ENCODE measurements at places on chromosomes 4 and X.

GRCh38 chr4:20251031-20251795 is 492 bp upstream of the SLIT2 start:
- DNase-seq: no peak

DNA sequence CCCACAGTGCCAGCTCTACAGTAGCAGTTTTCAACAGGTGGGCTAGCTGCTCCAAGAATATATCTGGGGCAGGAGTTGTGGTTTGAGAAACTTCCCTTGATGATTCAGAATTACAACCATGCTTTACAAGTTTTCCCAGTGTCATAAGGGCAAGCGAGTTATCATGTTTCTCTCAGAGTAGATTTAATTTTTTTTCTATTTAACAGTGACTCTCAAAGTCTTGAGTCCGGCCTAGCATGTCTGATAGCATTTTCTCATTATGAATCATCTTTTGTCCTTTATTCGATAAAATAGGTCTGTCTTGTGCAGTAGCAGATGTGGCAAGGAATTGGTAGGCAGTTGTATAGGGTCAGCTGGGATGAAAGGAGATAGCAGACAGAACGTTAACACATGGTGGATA is 62.2 kb upstream of the SPANXD start:
- no peak for DNase-seq

DNA sequence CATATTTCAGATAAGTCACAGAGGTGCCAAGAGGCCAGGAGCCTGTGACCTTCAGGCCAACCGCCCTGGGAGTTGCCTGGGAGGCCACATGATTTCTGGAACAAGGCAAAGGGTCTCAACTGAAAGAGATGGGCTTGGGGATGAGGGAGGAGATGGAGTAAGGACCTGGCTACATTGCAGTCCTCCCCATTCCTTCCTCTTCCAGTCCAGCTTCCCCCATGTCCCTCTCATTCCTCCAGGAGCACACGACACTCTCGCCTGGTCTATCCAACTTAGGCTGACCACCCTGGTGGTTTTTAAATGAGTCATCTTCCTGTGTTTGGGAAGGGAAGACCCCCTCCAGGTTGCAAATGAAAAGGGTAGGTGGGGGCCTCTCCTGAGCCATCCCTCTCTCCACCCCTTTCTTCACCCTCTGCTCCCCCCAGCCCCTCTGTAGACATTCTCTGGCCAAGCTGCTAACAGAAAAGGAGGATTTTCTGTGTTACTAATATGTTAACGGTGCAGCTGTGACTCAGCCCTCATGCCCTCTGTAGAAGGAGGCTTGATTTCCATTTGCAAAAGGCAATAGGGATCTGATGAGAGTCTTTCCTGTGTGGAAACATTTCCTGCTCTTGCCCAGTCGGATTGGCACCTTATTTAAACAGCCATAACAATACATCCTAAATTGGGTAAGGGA is 79.2 kb downstream of the RTL5 start:
- no peak for DNase-seq

- DNase-seq: no peak
Measured at GRCh38 chrX:13750204-13750603, 15.7 kb downstream of the OFD1 start.

DNA sequence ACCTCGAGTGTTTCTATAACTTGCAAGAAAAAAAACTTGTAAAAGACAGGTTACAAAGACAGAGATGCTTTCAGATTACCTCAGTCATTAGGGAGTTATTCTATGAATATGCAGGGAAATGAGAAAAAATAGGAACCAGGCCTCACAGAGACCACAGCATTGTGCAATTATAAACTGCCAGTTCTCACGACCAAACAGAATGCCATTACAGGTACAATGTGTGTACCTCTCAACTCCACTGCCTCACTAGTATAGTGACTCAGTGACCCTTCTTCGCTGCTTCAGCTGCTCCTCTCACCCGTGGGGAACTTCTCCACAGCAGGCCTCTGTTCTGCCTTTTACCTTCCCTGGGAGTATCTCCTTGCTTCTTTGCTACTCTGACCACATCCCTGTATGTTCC is 2.3 kb upstream of the HTATSF1 start:
- no peak for DNase-seq

DNA sequence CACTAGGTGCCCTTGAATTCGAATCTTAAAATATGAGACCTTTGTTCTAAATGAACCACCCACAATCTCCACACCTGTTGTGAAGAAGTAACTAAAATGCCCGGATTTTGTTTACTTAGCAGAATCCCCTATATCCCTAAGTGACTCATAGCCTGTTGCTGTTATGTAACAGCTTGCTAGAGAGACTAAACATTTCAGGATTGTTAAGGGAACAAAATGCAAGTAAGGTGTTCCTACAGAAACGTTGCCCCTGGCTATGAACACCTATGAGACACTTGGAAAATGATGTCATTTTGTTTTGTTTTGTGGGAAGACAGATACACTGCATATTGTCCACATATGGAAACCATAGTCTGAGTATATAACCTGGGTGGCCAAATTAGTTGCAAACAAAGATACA is 24.2 kb upstream of the MXRA5 start:
- no peak for DNase-seq

- no peak for DNase-seq
Measured at GRCh38 chrX:119672426-119672825, 20.5 kb downstream of the SEPTIN6 start.

DNA sequence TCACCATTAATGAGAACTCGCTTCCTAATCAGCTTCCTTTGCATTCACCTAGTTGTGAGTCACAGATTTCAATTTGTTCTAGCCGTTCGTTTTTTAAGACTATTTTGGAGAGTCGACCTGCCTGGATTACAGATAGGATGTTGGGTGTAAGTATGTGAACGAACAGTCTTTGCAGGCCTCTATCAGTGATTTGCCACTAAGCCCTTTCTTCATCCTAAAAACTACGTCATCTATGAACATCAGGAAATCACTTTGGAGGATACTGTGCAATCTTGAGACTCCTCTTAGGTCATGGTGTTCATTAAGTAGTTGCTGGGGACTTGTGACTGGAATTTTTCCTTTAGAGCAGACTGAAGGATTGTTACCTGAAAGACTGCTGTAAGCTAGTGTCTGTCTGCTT is 1.1 kb downstream of the POLA1 start:
- no peak for DNase-seq

GRCh38 chrX:5829060-5829459 is 399.6 kb downstream of the NLGN4X start:
- no peak for DNase-seq

DNA sequence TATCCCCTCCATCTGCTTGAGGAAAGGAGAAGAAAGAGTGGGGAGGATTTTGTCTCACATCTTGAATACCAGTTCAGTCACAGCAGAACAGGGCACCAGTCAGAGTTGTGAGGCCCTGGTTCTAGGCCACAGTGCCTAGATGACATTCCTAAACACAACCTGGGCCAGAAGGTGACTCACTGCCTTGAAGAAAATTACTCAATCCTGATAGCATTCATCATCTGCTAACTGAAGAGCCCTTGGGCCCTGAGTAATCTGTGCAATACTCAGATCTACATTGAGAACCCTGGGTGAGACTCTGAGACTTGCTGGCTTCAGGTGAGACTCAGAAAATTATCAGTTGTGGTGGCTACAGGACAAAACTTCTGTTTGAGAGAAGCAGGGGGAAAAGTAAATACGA is 20.5 kb upstream of the PRR32 start:
- no peak for DNase-seq

DNA sequence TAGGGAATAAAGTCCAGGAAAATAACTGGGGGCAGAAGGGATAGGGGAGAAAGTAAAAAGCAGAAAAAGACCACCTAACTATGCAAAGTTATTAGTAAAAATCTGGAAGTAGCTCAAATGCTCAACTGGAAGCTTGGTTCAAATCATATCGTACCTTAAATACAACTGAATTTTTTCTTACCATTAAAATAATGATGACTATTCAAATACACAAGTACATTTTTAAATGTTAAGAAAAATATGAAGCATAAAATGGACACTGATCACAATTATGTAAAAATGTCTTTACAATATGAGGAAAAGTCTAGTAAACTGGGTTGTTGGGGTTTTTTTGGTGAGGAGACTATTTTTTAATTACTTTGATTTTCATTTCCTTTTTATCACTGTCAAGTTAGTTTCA is 3.1 kb downstream of the BRWD3 start:
- DNase-seq: no peak

DNA sequence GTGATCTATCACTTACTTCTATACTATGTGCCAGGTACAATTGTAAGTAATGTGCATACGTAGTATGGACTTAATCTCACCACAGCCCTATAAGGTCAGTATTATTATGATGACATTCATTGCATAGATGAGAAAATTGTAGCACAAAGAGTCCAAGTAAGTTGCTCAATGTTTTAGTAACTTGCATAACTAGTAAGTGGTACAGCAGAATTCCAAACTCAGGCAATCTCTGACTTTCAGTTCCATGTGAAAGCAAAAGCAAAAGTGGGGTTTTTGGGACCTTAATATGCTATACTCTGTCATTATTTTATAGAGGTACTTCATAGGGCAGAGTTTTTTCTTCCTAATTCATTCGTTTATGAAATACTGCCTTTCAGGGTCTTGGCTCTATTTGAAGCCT is 188.8 kb upstream of the VEGFC start:
- DNase-seq: no peak

GRCh38 chr4:186260117-186260503 is 5.9 kb upstream of the F11 start:
- DNase-seq: no peak

- no peak for DNase-seq
Measured at GRCh38 chrX:123590842-123591486, 141.9 kb downstream of the THOC2 start.

- no peak for DNase-seq
Measured at GRCh38 chr4:112451831-112452230, 64.1 kb downstream of the NEUROG2 start.

DNA sequence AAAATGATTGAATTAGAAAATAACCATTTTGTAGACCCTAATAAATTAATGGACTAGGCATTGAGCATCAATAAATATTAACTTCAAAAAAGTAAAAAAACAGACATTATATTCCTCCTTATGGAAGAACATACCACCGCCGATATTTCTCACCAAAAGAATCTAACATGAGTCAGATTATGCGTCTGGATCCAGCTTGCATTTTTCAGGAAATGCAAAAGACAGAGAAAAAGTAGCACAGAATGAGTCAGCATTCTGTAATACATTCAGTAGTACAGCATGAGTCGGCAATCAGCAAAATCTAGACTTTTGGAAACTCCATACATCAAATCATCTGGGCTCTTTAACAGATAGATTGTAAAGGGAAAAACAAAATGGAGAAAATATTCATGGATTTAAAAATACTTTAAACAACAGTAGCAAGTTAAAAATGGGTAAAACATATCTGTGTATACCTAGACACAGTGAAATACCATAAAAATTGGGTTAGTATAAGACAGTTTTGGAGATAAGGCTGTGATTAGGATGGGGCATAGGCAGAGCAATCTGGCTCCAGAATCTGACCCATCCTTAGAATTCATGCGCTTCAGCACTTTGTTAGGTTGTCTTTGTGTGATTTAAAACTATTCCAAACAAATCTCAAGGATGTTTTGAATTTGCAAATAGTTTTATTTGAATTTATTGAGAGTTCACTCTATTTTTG is 633.0 kb upstream of the FAM241A start:
- DNase-seq: no peak

GRCh38 chrX:39827951-39828350 is 269.8 kb downstream of the BCOR start:
- no peak for DNase-seq

DNA sequence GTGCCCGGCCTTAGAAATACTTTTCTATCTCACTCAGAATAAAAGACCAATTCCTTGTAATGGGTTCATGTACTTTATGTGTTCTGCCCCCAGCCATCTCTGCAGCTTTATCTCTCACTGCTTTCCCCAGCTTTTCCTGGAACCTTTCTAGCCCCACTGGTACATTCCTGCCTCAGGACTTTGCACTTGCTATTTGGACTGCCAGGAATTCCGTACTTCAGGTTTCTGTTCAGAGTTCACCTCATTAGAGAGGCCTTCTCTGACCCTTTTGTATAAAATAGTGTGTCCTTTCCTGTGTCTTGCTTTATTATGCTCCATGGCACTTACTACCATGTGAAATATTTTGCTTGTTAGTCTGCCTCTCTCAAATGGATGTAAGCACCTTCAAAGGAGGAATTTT is 112.5 kb downstream of the PDLIM5 start:
- no peak for DNase-seq

DNA sequence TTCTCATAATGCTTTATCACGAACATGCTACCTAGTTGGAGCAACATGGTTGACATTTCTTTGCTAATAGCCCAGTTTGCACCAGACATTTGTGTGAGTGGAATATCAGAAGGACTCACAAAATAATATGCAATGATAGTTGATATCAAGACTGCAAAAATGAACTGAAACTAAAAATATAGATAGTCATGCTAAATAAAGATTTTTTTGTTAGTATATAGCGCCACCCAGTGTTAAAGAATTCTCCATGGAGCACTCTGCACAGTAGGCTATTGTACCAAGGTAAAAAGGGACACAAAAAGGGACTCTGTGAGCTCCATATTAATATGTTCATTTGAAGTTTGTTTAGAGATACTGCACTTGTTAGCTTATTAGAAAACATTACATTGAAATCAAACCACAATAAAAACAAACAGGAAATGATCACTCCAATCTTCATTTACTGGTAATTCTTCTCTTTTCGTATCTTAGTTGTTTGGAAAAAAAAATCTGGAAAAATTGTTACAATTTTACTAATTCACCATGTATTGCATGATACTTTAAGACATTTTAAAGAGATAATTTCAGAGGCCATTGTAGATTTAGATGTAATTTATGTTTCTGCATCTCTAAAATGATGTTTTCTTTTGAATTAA is 1509.6 kb downstream of the ADGRL3 start:
- no peak for DNase-seq

DNA sequence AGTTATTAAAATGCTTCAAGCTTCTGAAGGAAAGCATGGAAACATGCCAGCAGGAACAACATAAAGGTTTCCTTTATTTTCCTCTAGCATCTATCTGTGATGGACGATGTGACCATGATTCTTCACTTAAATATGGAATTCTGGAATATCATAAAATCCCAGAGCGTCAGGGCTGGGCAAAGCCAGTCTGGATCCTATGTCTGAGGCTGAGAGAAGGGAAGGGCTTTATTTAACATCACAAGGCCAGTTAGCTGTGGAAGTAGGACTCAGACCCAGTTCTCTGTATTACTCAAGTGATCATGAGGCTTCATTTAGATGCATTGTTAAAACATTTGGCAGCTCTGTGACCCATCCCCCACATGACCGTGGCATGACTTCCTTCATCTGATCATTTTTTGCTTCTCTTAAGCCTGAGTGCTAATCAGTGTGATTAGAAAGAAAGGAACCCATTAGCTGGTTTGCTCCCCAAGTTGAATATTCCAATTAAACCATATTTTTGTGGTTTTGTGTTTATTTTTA is 40.9 kb upstream of the EOLA2 start:
- no peak for DNase-seq

DNA sequence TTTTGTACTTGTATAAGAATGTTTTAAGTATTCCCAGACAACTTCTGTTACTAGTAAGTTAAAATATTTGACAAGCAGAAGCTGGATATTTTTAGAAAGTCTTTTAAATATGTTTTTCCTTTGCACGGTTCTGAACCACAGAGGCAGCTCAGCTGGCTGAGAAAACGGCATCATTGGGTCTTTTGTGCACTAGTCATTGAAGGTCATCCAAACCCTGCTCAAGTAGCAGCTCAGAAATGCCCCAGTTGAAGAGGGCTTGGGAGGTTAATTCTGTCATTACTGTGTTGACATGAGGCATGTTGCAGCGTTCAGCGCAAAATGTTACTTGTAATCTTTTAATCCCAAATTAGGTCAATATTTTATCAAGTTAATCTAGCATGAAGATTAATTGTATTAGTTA is 383.7 kb upstream of the FAM241A start:
- no peak for DNase-seq
